Kasumi-1 (cell line): ENCODE measurements at places on chromosomes 1 and 21.

- DNase-seq, result no peak
Measured at GRCh38 chr1:116918714-116919357, 9.1 kb downstream of the PTGFRN start.

- DNase-seq, result no peak
Measured at GRCh38 chr1:58812468-58812867, 28.6 kb upstream of the JUN start.

DNA sequence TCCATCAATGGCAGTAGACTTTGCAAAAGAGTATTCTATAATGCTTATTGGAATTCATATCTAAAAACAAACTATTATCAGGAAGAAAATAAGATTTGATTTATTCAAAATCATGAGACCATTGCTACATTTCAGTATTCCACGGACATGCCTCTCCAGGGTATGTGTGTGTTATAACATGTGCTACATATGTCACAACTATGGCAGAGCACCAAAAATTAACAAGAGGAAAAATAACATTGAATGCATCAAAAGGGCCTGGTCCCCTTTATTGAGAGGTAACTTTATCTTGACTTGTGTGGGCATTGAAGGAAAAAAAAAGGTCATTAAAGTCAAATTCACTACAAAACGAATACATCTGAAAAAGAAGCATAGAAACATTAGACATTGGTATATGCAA is 22.6 kb upstream of the LRRC8B start:
- no peak for DNase-seq

DNA sequence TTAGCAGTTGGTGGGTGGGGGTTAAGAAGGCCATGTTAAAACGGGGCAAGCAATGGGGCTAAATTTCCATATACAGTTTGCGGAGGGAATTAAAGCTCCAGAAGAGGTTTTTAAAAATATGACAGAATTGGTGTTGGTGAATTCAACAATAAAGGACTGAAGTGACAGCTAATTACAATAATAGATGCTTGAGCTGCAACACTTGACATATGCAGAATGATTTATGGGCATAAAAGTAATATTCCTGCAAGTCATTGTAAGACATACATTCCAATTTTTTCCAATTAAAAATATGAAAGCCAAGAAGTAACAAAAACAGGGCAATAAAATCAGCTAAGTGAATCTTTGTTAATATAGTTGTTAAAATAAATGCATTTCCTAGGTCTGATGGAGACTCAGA is 202.2 kb upstream of the MAP1LC3C start:
- no peak for DNase-seq

DNA sequence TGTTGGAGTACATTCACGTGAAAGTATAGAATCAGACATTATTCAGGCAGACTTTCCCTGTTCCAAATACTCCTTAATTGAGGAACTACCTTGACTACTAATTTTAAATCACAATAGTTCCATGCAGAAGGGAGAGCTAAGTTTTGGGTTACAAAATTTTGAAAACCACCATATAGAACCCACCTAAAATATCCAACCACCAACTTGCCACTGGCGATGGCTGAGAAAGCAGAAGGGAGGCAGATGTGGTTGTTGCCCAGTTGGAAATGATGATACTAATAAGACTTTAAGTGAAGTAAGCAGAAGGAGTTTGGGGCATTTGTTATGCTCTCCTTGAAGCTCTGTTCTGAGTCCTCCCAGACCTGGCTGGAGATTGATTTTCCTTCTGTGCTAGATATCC is 190.7 kb downstream of the HLX start:
- DNase-seq, result no peak

GRCh38 chr1:175749075-175749474 is 5.7 kb upstream of the TNR start:
- no peak for DNase-seq

- DNase-seq, result no peak
Measured at GRCh38 chr1:19844731-19845495, 29.8 kb upstream of the RNF186 start.
